ENCODE measurements at places on chromosomes 7 and 10.

GRCh38 chr10:125094806-125095205 lies 65.6 kb downstream of the CTBP2 start:
- DNase-seq, result peak; percentile 66

- DNase-seq, result no peak
Measured at GRCh38 chr10:1416456-1417037, 320.8 kb downstream of the ADARB2 start.

GRCh38 chr7:133706016-133706415 lies 421.1 kb upstream of the LRGUK start:
- DNase-seq, result no peak

GRCh38 chr7:103571586-103571985 lies 125.6 kb upstream of the SLC26A5 start:
- no peak for DNase-seq

- DNase-seq, result no peak
Measured at GRCh38 chr7:47236480-47237129, 345.3 kb downstream of the TNS3 start.

- no peak for DNase-seq
Measured at GRCh38 chr7:27808626-27809025, 68.7 kb downstream of the TAX1BP1 start.

- DNase-seq, result peak; percentile 49
Measured at GRCh38 chr10:48506147-48506917, 98.5 kb downstream of the ARHGAP22 start.

DNA sequence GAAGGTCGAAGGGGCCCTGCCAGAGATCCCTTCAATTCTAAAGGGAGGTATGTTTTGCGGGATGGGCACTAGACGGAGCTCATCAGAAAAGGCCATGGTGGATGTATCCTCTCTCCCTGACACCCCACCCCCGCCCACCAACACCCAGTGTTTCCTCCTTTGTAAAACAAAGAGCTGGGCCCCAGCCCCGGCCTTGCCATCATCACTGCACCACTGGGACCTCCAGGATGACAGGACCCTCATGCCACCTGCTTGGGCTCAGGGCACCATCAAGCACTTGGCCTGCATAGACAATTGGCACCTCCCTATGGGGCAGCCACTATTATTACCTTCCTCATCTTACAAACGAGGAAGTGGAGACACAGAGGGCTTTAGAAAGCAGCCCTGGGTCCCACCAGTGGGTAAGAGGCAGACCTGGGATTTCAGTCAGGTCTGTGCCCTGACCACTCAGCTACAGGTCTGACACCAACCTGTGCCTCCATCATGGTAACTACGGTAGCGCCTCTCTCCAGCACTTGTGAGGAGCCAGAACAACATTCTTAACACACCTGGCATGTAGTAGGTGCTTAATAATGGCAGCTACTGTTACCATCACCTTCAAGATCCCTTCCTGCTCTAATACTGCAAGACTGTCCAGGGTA lies 2.0 kb downstream of the CALML3 start:
- DNase-seq, result no peak
